Smooth muscle cell of trachea (primary cell): ENCODE measurements at places on chromosomes 5 and 9. TPM values are rescaled to one million over a fixed set of nuclear protein-coding genes. Genes with fewer than 3 reads are reported as not detected.

The IFNK gene
- total RNA-seq, result not detected in 2 replicates

The GM2A gene
- total RNA-seq, result 30.3 and 55.6 TPM in 2 replicates

The SLC34A1 gene
- not detected in 2 replicates for total RNA-seq

The VCAN gene
- total RNA-seq, result 384 and 399 TPM in 2 replicates

The CATSPER3 gene
- 0.17 TPM in 1 of 2 replicates, not detected in the other for total RNA-seq

The TMOD1 gene
- under 0.01 and 0.17 TPM in 2 replicates for total RNA-seq

The TRUB2 gene
- total RNA-seq, result 13.7 and 19.5 TPM in 2 replicates

The FOXD4L4 gene
- total RNA-seq, result 0.17 and 0.29 TPM in 2 replicates

The EMB gene
- 8.3 and 13.7 TPM in 2 replicates for total RNA-seq

The ANKRD34B gene
- not detected in 2 replicates for total RNA-seq
